ENCODE measurements at places on chromosomes 3 and 15.

DNA sequence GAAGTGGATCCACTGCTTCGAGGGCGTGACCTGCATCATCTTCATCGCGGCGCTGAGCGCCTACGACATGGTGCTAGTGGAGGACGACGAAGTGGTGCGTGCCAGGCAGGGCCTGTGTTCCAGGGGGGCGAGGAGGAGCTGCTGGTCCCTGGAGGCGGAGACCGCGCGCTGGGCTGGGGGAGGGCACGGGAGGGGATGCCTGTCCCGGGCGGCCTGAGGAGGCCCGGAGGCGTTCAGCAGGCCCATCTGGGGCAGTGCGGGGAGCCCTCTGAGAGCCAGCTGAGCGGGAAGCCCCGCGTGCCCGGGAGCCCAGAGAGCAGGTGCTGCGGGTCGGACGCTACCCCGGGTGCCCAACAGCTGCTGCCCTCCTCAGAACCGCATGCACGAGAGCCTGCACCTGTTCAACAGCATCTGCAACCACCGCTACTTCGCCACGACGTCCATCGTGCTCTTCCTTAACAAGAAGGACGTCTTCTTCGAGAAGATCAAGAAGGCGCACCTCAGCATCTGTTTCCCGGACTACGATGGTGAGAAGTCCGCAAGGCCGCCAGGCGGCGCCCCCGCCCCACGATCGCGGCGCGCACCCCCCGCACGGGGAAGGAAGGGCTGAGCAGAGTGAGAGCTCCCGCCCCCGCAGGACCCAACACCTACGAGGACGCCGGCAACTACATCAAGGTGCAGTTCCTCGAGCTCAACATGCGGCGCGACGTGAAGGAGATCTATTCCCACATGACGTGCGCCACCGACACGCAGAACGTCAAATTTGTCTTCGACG, 2.9 kb downstream of the GNAT1 start:
- peak; percentile 58 for DNase-seq

- no peak for DNase-seq
Observed at GRCh38 chr15:77607894-77608261, 24.8 kb downstream of the LINGO1 start.

GRCh38 chr3:13772321-13772745, 107.5 kb downstream of the WNT7A start:
- DNase-seq: no peak

DNA sequence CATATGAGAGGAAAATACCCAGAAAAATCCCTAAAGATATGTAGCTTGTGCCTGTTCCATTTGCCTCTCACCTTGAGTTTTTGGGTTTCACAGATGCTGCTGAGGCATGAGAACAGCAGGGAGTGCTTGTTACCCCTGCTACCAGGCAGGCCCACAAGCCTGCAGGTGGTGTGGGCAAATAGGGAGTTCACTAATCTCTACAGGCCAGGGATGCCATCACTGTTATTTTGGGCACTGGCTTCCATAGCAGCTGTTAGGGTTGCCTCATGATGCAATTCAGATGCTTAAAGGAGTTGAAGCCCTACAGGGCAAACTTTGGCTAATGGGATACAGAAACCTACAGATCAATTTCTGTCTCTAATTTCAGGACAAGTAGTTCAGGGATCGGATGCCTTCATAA, 873.5 kb downstream of the OTOL1 start:
- no peak for DNase-seq

GRCh38 chr15:69468241-69469121, 15.9 kb downstream of the RPLP1 start:
- peak; percentile 93 for DNase-seq

GRCh38 chr3:20668411-20668810, 482.4 kb upstream of the SGO1 start:
- DNase-seq: no peak
